ENCODE measurements at places on chromosomes 5 and 9.
A peak's percentile ranks its signal among the peaks of the same experiment; 100 is the strongest.

- no peak for DNase-seq
Observed at GRCh38 chr9:37284636-37285035, 137.9 kb upstream of the GRHPR start.

DNA sequence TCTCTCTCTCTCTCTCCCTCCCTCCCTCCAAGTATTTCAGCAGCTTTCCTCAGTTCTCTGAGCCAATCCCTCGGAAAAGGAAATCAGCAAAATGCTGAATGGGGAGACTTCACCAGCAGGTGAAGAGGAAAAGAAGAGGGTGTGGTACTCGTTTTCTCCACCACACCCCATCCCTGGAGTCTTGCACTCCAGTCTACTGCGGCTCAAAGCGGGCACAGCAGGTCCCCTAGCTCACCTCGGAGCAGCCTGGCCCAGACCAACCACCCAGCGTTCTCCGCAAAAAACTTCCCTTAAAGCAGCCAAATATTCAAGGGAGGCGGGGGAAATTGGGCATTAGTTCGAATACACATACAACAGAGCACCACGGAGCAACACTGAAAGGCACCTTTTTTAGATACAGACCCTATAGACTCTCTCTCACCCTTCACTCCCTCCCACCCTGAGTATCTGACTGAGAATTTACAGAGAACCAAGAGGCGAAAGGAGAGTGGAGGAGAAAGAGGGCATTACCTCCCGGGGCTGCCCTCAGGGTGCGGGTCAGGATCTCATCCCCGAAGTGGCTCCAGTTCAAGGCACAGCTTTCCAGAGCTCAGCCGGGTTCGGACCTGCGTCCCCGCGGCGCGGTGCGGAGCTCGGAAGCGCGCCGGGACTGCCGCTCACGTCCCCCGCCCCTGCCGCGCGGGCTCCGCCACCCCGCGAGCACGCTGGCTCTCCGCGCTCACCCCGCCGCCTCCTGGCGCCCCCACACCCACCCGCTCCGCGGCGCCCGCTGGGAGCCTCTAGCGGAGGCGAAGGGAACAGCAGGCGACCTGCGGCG, 1638.5 kb upstream of the C9orf72 start:
- peak; percentile 45 for DNase-seq

GRCh38 chr5:105730982-105731381, 1939.8 kb downstream of the EFNA5 start:
- DNase-seq: no peak

DNA sequence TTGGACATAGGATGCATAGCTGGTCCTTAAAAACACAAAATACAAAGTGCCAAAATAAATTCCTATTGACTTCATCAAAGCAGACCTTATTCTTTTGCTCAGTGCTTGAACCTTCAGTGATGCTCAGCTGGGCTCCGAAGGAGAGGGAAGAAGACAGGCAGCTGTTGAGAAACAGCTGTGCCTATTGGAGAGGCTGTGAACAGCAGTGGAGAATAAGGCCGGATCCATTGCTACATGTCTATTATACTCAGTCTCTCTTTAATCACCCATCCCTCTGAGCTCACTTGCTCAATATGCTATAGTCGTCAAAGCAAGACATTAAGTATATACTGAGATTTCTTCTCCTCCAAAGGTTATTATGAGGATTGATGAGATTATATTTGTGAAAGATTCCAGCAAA, 174.4 kb downstream of the CHSY3 start:
- no peak for DNase-seq

- DNase-seq: no peak
Observed at GRCh38 chr9:109914280-109915027, 134.5 kb downstream of the PALM2AKAP2 start.

- no peak for DNase-seq
Observed at GRCh38 chr9:19781240-19781639, 7.6 kb downstream of the SLC24A2 start.

DNA sequence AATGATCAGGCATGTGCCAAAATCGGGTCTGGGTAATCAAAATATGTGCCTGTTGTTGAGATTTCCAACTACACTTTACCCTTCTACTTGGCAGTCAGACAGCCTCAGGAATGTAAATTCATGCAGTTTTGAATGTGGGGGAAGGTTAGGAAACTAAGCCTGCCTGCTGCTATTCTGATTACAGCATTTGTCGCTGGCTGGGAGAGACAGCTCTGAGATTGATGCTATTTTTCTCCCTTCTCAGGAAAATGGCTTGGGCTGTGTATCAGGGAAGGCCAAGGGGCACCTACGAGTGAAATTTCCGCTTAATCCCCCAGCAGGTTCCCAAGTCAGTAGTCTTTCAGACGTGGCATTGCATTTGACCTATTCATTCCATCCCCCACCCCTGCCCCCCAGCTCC, 3.6 kb upstream of the RGS7BP start:
- no peak for DNase-seq

DNA sequence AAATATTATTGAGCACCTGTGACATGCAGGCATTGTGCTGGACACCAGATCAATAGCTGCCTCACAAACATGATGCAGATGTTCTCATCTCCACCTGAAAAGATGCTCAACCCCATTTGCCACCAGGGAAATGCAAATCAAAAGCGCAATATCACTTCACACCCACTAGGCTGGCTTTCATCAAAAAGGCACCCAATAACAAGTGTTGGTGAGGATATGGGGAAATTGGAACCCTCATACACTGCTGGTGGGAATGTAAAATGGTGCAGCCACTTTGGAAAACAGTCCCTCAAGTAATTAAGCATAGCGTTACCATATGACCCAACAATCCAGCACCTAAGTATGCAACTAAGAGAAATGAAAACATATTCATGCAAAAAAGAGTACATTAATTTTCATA, 24.7 kb downstream of the FGF1 start:
- DNase-seq: no peak

DNA sequence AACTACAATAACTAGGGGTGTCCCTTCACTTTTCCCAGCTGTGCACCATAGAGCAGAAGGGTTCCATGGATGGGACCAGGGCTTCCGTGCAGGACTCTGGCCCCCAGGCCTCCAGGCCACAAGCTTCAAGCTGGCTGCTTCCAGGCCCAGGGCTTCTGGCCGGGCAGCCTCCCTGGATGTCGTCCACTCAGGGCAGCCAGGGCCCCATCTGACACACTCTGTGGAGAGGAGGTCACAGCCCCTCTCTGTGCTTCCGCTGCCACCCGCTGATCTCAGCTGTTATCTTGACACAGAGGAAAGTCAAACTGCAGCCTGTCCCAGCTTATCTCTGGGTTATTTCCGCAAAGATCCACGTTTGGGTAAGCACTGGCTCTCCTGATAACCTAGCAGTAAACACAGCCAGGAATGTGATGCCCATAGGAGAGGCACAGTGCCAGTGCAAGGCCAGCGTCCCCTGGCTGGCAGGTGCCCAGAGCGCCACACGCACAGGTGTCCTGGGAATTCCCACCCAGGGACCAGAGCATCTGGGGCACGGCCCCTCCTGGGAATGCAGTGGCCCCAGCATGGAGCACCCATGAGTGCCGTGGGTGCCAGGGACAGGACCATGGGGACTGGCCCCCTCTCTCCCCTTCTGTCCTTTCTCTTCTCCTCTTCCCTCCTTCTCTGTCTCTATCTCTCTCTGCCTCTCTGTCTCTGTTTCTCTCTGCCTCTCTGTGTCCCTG, 15.6 kb upstream of the SLC6A19 start:
- DNase-seq: no peak

GRCh38 chr5:42956551-42956950, 83.6 kb downstream of the ANXA2R start:
- no peak for DNase-seq

- DNase-seq: no peak
Observed at GRCh38 chr9:93315118-93315517, 131.2 kb downstream of the WNK2 start.

- DNase-seq: no peak
Observed at GRCh38 chr5:75993183-75993582, 90.0 kb upstream of the SV2C start.

DNA sequence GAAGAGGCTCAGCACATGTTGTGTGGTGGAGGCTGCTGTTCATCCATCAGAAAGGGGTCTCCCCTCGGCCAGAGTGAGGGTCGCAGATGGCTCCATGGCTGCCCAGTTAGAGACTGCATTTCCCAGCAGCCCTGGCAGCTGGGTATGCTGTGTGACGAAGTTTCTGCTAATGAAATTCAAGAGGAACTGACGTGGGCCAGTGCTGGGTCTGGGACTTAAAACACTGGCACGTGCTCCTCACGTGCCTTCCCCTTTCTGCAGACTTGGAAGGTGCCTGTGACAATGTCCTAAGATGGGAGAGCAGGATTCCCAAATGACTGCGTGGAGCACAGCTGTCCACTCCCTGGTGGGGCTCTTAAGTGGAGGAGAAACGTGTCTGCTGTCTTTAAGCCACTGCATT, 114.5 kb upstream of the RAPGEF1 start:
- no peak for DNase-seq

DNA sequence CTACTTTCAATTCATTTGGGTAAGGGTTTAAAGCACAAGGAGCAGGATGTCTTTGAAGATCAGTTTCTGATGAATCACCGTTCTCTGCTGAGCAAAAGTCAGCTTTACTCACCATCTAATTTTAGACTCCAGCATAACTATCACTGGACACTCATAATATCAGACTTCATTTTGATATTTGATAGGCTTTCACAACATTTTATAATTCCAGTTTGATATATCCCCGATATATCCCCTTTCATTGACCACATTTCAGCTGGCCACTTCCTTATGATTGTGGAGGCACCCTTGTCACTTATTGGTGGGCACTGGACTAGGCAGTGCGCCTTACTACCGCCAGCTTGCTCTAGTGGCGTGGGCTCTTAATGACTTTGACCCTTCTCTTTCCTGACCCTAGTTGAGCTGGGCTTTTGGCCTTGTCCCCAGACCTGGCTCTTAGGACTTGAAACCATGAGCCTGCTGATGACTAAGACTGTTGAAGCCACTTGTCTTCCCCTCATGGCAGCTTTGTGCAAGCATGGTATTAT, 46.8 kb downstream of the CYSTM1 start:
- no peak for DNase-seq

- DNase-seq: no peak
Observed at GRCh38 chr9:90000925-90001324, 396.1 kb downstream of the GADD45G start.

Measured in uterus (tissue), 4 donors.